Gastroesophageal sphincter (tissue), 4 donors: ENCODE measurements at places on chromosomes 5 and 9.

- ATAC-seq = no peak
Measured at GRCh38 chr5:103829585-103829984, 267.0 kb upstream of the NUDT12 start.

DNA sequence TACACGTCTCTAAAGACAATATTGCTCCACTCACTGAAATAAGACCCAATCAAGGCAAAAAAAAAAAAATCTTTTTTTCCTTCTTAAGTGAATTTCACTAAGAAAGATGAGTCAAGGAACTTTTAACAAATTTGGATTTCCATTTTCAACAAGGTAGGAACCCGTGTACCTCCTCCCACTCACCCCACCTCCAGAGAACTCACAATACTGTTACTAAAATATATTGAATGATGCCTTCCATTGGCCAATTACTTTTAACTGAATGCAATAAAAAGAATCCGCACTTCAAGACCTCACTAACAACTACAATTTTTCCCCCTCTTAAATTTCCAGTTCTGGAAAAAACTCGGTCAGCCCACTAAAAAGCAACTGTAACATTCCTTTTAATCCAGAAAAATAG lies 50.7 kb downstream of the FBXW11 start:
- ATAC-seq = no peak

- ATAC-seq = no peak
Measured at GRCh38 chr5:150438873-150439546, 10.5 kb downstream of the RPS14 start.

GRCh38 chr5:39660020-39660419 lies 235.2 kb upstream of the DAB2 start:
- no peak for ATAC-seq

GRCh38 chr9:134400283-134400682 lies 74.0 kb downstream of the RXRA start:
- ATAC-seq = no peak

DNA sequence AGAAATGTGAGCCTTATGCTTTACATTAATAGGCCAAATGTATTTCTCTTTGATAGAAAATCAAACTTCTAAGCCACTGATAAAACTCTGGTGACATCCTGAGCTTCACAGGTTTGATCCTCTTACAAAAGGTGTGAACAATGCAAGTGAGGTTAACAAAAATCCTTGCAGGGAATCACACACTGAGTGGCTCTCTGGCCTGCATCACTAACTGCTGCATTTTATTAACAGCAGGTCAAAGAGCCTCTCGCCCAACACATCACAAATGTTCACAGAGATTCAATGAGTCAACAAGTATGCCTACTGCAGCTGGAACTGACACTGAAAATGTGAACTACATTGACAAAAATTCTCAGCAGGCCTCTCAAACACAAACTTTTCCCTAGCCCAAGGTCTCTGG lies 122.3 kb downstream of the SEMA5A start:
- ATAC-seq = no peak

DNA sequence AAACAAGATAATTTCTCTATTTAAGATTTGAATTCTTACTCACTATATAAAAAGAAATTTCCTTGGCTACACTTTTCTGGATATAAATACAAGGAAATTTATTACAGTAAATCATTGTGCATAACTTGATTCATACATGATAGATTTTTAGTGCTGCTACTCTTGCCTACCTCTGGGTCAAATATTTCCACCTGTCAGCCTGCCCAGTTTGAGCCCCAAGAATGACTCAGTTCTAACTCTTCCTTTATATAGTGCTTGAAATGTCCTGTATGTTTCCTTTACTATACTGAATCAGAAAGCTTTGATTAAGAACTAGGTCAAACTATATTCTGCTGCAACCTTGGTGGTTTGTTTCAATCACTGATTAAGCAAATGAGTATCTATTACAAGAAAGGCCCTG lies 147.4 kb upstream of the FTMT start:
- no peak for ATAC-seq

DNA sequence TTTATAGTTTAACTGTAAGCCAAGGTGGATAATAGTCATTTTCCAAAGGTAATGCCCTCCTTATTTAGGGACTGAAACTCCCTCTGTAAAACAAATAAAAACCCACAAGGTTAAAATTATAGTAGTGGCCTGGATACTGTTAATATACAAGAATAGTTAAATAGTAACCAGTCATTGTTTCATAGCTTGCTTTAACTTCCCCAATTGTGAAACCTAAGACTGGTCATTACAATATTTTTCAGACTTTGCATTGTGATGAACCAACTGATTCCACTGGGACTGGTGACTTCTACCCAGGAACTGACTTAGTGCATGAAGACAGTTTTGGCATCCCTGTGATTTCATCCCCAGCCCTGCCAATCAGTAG lies 162.6 kb downstream of the SMC2 start:
- no peak for ATAC-seq

DNA sequence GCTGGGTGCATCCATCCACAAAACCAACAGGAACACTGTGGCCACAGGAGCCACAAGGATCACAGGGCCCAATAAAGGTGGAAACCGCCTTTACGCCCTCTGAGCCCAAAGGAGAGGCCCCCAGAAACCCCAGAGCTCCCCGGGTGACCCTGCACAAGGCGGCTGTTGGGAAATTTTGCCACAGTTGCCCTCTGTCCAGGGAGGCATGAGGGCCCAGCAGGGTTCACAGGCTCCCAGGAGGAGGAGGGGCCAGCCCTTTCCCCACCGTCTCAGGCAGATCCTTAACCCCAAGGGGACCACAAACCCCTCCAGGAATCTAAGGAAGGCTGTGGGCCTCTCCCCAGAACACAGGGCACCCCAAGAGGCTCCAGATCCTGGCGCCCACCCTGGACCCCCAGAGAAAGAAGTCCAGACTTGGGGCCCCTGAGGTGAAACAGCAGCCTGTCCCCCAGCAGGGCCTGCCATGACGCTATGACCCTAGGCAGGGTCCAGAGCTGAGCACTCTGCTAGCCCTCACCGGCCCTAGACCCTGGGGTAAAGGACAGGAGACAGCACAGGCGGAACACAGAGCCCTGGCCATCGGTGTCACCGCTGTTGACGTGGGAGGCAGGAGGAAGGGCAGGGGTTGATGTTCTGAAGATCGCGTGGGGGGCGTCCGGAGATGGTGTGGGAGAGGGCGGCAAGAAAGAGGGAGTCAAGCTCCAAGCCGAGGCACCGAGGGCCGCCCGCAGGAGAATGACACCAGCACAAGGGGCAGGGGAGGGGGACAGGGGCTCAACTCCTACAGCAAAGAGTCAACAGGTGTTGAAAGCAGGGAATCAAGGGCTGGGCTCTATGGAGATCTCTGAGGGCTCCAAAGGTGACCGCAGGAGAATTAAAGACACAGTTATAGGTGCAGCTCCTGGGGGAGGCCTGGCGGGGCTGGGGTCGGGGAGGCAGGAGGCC lies 97.5 kb downstream of the VAV2 start:
- ATAC-seq = no peak

GRCh38 chr5:93636837-93637236 lies 53.8 kb downstream of the NR2F1 start:
- no peak for ATAC-seq
